ENCODE measurements at places on chromosomes 5 and 9. TPM values are rescaled to one million over a fixed set of nuclear protein-coding genes. Genes with fewer than 3 reads are reported as not detected.

Gene TRIM7
- total RNA-seq = 3.5 TPM

Gene OTP
- not detected for total RNA-seq

Gene ABO
- total RNA-seq = 2.1 TPM

Gene GOLM1
- total RNA-seq = 0.47 TPM

Gene PCAT7
- not detected for total RNA-seq

Gene LVRN
- total RNA-seq = not detected

Gene IFNA13
- total RNA-seq = not detected

Gene SPATA31A3
- total RNA-seq = not detected

Gene GIN1
- total RNA-seq = 3.5 TPM

DNA sequence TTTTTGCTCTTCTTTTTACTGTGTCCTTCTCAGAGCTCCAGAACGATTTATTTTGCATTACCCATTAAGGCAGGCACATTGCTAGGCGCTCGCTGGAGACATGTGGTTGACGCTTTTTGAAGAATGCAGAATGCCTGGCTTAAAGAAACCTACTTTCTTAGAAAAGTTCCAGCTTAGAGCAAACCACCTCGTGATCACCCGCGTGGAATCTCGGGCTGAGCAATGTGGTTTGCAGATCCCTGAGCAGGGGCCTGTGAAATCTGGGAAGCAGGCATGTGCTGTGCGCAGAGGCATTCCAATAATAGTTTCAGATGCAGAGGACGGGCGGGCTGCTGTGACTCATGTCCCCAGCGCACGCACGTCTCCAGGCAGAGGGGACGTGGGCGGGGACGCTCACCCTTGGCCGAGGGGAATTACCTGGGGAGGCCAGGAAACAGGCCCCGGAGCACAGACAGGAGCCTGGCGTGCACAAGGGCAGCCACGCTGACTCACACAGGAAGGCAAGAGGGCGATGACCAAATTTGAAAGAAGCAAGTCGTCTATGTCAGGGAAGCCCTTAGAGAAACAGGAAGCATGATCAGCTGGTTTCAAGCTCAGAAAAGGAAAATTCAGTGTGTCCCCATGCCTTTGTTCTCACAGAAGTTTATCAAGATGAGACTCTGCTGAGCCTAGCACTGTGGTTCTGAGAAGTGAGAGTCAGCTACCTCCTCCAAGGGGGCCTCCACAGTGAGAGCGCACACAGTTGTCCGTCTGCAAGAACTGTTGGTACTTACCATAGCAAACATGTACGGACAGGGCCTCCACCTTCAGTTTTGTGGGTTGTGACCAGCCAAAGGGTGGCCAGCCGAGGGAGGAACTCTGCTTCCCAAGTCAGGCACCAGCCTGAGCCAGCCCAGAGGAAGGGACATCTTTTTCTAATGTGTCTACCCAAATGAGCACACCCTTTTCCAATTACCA is 218.6 kb downstream of the PIK3R1 start:
- peak overlapping the region; percentile 91 for H3K27ac ChIP-seq
- no peaks in the 10 kb centered on the region for H3K36me3 ChIP-seq
- H3K4me3 ChIP-seq = peak overlapping the region; percentile 84
- H3K4me1 ChIP-seq = peaks cover 34% of the 10 kb centered on the region
- H3K27me3 ChIP-seq = no peaks in the 10 kb centered on the region

DNA sequence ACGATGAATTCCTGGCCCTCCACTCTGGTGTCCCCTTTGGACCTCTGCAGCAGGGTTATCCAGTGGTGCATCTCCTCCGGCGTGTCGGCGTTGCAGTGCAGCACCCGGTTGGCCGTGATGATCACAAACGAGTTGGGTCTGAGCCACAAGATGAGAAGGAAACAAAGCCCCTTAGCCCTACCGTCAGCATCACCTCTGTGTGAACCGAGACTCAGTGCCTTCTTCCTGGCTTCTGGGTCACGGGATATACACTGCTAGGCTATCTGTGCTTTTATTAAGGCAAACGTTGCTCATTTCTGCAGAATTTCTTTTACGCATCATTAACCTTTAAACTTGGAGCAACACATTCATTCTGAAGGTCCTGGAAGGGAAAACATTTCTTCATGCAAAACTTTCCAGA is 65.1 kb upstream of the RETREG1 start:
- H3K36me3 ChIP-seq = no peaks in the 10 kb centered on the region
- no peak overlapping the region for H3K27ac ChIP-seq
- DNase-seq = no peak
- H3K4me3 ChIP-seq = no peak overlapping the region
- peaks cover 33% of the 10 kb centered on the region for H3K27me3 ChIP-seq

GRCh38 chr5:120988941-120989340 is 524.8 kb downstream of the PRR16 start:
- H3K4me1 ChIP-seq = no peaks in the 10 kb centered on the region
- H3K36me3 ChIP-seq = no peaks in the 10 kb centered on the region
- no peak overlapping the region for H3K27ac ChIP-seq
- H3K4me3 ChIP-seq = no peak overlapping the region

DNA sequence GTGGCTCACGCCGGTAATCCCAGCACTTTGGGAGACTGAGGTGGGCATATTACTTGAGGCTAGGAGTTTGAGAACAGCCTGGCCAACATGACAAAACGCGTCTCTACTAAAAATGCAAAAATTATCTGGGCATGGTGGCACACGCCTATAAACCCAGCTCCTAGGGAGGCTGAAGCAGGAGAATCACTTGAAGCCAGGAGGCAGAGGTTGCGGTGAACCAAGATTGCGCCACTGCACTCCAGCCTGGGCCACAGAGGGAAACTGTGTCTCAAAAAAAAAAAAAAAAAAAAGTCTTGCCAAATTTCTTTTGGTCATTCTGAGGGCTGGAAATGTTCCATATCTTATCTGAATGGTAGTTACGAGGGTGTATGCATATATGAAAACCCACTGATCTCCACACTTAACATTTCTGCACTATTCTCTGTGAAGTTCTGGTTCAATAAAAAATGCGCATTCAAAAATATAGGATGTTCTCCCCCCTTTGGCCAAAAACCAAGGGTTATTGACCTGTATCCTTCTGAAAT is 13.5 kb upstream of the NIPAL4 start:
- H3K4me3 ChIP-seq = no peak overlapping the region
- no peaks in the 10 kb centered on the region for H3K27me3 ChIP-seq
- H3K36me3 ChIP-seq = no peaks in the 10 kb centered on the region
- no peak for DNase-seq
- no peak overlapping the region for H3K27ac ChIP-seq

DNA sequence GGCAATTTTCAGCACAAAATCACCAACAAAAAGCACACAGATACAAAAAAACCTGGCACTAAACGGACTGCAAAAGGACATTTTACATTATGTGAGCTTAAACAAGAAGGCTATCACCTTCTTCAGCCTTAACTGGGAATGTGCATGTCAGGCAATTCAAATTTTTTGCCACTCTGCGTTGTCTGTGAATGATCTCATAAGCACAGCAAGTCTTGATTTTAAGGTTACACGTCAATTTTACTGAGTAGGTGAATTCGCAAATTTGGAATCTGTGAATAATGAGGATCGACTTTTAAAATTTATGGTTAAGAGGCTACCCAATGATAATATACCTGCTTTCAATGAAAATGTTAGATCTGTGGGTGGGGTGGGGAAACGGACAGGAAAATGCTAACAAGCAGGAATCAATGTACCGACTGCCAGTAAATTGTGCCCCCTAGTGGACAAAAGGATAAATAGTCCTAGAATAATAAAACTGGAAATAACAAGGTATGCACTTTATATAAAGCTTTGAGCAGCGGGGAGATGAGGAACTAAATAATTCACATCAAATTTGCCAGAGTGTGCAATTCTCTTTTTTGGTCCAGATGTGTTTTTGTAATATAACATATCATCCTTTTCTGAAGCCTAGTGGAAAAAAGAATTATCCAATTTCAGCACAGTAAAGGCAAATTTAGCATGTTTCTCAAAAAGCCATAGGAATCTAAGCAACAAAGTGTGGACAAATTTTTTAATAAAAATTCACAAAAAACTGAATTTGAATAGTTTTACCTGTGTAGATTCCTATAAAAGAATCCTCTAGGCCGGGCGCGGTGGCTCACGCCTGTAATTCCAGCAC is 20.5 kb downstream of the EQTN start:
- DNase-seq = no peak
- no peaks in the 10 kb centered on the region for H3K36me3 ChIP-seq
- no peak overlapping the region for H3K27ac ChIP-seq
- H3K4me3 ChIP-seq = no peak overlapping the region

DNA sequence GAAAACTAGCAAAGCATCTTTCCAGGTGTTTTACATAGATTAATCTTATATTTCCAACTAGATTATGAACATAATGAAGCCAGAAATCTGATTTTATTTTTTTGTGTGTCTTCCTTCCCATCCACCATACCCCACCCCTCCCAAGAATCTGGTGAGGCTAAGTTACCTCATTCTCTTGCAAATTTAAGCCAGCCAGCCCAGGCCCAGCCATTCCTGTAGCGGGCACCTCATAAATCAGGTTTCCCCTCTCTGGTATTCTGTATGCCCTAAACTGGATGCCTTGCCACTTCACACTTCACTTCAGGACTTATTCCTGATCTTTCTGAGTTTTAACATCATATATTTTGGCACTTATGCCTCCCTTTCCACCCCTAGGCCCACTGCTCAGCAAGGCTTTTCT is 21.8 kb downstream of the C9 start:
- no peak overlapping the region for H3K27ac ChIP-seq
- no peak overlapping the region for H3K4me3 ChIP-seq
- peaks cover 25% of the 10 kb centered on the region for H3K27me3 ChIP-seq
- H3K4me1 ChIP-seq = no peaks in the 10 kb centered on the region
- H3K36me3 ChIP-seq = peaks cover 2% of the 10 kb centered on the region

- no peak for DNase-seq
- peaks cover 44% of the 10 kb centered on the region for H3K27me3 ChIP-seq
- H3K4me3 ChIP-seq = no peak overlapping the region
- H3K27ac ChIP-seq = no peak overlapping the region
- peaks cover 2% of the 10 kb centered on the region for H3K36me3 ChIP-seq
These were observed 54.7 kb downstream of the PLK2 start for GRCh38 chr5:58405175-58405574.

- H3K27ac ChIP-seq = no peak overlapping the region
- H3K36me3 ChIP-seq = no peaks in the 10 kb centered on the region
- H3K4me3 ChIP-seq = no peak overlapping the region
- no peaks in the 10 kb centered on the region for H3K4me1 ChIP-seq
- no peaks in the 10 kb centered on the region for H3K27me3 ChIP-seq
These were observed 124.7 kb upstream of the FTMT start for GRCh38 chr5:121726991-121727390.

GRCh38 chr5:88262116-88262515 is 6.5 kb downstream of the TMEM161B start:
- H3K27ac ChIP-seq = no peak overlapping the region
- no peak for DNase-seq

- DNase-seq = no peak
- H3K4me1 ChIP-seq = peaks cover 24% of the 10 kb centered on the region
- no peak overlapping the region for H3K4me3 ChIP-seq
- no peak overlapping the region for H3K27ac ChIP-seq
These were observed 41.7 kb downstream of the RETREG1 start for GRCh38 chr5:16574789-16575721.

DNA sequence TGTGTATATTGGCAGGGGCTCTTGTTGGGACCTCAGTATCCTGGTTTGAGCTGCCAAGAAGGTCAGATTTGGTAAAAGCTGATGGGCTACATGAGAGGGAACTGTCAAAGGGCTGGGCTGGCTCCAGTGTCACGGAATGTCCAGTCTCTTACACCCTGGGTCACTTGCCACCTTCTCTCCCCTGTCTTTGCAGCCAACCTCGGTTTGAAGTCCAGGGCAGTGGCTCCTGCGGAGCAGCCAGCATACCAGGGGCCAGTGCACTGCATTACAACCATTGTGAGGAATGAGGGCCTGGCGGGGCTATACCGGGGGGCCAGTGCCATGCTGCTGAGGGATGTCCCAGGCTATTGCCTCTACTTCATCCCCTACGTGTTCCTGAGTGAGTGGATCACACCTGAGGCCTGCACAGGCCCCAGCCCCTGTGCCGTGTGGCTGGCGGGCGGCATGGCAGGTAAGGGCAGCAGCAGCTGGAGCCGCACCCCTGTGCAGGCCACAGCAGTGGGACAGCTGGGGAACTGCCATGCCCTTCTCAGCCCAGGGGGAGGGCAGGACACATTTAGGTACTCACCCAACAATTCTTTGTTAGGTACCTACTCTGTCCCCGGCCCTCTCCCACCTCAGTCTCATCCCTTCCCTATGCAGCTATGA is 24.2 kb downstream of the IL9 start:
- no peaks in the 10 kb centered on the region for H3K36me3 ChIP-seq
- no peak overlapping the region for H3K4me3 ChIP-seq
- no peak overlapping the region for H3K27ac ChIP-seq
- peaks cover 6% of the 10 kb centered on the region for H3K4me1 ChIP-seq
- no peak for DNase-seq
- peaks cover 54% of the 10 kb centered on the region for H3K27me3 ChIP-seq

GRCh38 chr5:61215996-61216395 is 53.7 kb upstream of the SMIM15 start:
- H3K36me3 ChIP-seq = peaks cover 2% of the 10 kb centered on the region
- no peak overlapping the region for H3K27ac ChIP-seq
- peaks cover 18% of the 10 kb centered on the region for H3K27me3 ChIP-seq
- no peak for DNase-seq

- DNase-seq = no peak
- H3K4me1 ChIP-seq = no peaks in the 10 kb centered on the region
- peaks cover 43% of the 10 kb centered on the region for H3K27me3 ChIP-seq
- H3K4me3 ChIP-seq = no peak overlapping the region
These were observed 13.1 kb downstream of the TRIO start for GRCh38 chr5:14156290-14156649.

- DNase-seq = no peak
- H3K4me1 ChIP-seq = peaks cover 7% of the 10 kb centered on the region
- H3K4me3 ChIP-seq = no peak overlapping the region
These were observed 37.6 kb downstream of the PAM start for GRCh38 chr5:102792705-102793104.

- H3K36me3 ChIP-seq = no peaks in the 10 kb centered on the region
- peaks cover 16% of the 10 kb centered on the region for H3K4me1 ChIP-seq
- peak; percentile 38 for DNase-seq
- peak overlapping the region; percentile 88 for H3K27ac ChIP-seq
- peak overlapping the region; percentile 94 for H3K4me3 ChIP-seq
These were observed 1.3 kb upstream of the ANKRD18A start for GRCh38 chr9:38621434-38622287.

DNA sequence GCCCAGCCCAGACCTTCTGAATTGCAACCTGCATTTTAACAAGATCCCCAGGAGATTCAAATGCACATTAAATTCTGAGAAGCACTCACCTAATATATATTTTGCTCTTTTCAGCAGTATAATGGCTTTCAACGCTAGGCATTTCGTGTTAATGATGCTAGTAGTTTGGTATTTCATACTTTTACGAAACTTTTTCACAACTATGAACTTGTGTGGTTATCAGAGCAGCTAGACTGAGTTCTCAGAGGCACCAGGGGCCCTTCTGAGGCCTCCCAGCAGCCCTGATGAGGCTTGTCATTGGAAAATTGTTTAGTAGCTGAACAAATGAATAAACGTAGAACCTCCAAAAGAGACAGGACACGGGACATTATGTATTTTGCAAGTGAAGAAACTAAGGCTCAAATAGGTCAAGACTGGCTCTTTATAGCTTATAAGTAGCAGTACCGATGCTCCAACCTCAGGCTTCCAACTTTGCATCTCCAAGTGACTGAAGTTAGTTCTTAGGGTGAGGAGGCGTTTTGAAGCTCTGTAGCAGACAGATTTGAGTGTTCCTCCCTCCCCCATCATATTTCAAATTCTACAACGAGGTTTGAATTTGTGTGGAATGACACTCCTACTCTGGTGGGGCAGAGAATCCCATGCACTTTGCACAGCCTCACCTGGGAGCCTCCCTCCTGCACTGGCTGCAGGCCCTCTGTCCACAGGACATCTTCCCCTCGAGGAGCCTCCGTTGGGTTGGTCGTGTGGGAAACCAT is 121.1 kb upstream of the SLC25A48 start:
- no peaks in the 10 kb centered on the region for H3K36me3 ChIP-seq
- DNase-seq = no peak
- no peak overlapping the region for H3K27ac ChIP-seq
- no peak overlapping the region for H3K4me3 ChIP-seq

Data from T-helper 17 cell (primary cell).